ENCODE measurements at places on chromosomes 5 and 9. TPM values are rescaled to one million over a fixed set of nuclear protein-coding genes. Genes with fewer than 3 reads are reported as not detected.
A peak's percentile ranks its signal among the peaks of the same experiment; 100 is the strongest.

DNA sequence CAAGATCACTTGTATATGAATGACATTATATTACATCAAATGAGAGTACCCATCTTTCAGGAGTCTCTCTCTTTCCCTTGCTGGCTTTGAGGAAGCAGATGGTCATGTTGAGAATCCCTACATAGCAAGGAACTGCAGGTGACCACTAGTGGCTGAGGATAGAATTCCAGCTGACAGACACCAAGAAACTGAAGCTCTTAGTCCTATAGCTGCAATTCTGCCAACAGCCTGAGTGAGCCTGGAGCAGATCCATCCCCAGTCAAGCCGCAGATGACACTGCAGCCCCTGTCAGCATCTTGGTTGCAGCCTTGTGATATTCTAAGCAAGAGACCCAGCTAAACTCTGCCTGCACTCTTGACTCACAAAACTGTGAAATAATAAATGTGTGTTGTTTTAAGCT lies 531.5 kb downstream of the CSNK1G3 start:
- DNase-seq: no peak

GRCh38 chr9:128321343-128321742 lies 904 bp downstream of the TRUB2 start:
- DNase-seq: no peak

GRCh38 chr5:56850423-56850822 lies 35.1 kb downstream of the MAP3K1 start:
- peak; percentile 46 for DNase-seq

DNA sequence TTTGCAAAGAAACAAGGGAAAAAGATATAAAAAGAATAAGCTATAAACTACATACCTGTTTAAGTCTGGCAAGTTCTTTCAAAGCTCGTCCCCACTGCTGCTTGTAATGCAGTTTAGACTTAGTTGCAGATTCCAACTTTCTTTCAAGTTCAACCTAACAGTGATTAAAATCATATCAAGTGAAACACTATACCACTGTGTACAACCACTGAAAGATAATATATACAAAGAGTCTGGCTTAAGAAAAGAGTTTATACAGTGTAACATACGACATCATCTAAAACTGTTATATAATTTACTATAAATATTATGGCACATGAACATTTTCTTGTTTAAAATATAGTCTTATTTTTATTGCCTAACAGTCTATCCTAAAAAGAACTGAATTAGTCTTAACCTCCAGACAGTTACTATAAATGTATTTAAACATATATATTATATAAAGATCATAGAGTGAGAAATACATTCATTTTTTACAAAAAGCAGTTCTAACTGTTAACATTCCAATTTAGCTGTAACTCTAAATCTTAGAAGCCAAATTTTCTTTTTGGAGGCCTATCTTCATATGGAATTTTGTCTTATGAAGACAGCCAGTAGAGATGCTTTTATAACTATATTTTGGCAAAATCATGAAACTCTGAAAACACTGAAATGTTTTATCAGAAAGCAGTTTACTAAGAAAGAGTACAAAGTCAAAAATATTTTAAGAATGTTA lies 58.6 kb downstream of the CEP120 start:
- DNase-seq: no peak

DNA sequence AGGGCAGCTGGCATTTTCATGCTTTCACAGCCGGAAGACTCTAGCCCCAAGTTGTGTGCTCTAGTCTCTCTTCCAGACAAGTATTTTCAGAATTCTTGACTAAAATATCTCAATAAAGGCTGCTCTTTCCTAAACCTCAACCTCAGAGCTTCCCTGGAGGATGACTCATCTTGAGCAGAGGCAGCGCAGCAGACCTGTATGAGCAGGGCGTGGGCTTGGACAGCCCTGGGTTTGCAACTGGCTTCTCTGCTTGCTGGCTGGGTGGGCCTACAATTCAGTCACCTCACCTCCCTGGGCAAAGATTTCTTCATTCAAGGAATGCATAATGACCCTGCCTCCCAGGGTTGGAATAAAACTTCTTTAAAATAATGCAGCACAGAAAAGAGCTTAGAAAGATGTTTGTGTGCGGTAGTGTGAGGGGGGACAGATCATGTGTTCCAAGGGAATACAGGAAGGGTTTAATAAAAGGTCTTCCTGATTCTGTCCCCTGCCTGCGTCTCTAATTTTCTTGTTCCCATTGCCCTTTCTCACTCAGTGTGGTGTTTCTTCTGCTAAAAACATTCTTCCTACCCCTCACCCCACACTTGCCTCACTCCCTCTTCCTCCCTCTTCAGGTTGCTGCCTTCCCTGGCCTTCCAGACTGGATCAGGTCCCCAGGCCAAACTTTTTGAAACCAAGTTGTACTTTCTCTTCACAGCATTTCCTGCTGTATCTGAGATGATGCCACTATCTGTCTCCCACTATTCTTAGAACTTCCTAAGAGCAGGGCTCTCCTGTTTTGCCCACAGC lies 39.4 kb upstream of the MAP1B start:
- DNase-seq: no peak

GRCh38 chr5:175436359-175436758 lies 7.6 kb downstream of the DRD1 start:
- DNase-seq: no peak

The ODF2 gene
- 22.4 TPM for total RNA-seq

- peak; percentile 90 for DNase-seq
Measured at GRCh38 chr5:142699184-142699720, 13.4 kb upstream of the FGF1 start.

The ZNF608 gene
- 34.2 TPM for total RNA-seq
